ENCODE measurements at places on chromosomes 5 and 9.

GRCh38 chr9:101332362-101332761 is 52.4 kb downstream of the BAAT start:
- no peak for DNase-seq

DNA sequence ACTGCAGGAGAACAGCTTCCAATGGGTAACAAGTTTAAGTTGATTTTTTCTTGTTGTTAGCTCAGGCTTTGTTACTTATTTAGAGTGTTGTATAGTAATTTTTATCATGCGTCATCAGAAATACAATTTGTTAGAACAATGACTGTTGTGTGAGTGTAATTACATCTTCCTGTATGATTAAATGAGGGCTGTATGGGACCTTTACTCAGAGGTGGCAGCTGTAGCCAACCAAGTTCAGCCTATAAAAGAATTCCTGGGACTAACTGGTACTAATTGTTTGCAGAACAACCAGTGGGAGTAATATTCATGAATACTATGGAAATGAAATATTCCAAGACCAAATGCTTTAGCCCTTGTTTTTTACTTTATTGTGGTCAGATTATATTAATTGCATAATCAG is 30.8 kb upstream of the TJP2 start:
- no peak for DNase-seq

DNA sequence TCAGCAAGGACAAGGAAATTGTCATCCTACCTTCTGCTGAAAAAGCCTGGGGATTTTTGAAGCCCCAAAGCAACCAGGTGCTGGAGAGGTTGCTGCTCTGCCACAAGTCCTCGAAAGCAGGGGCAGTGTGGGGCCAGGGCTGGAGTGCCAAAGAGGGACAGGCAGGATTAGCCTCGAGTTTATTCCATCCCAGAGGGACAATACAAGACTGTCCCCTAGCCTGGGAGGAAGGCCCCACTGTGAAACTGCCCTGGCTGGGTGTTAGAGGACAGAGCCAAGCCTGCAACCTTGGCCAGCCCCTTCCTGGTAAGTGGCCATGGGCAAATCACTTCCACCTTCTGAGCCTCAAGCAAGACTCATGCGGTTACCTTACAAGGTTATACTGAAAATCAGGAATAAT is 55.1 kb downstream of the WHRN start:
- no peak for DNase-seq

DNA sequence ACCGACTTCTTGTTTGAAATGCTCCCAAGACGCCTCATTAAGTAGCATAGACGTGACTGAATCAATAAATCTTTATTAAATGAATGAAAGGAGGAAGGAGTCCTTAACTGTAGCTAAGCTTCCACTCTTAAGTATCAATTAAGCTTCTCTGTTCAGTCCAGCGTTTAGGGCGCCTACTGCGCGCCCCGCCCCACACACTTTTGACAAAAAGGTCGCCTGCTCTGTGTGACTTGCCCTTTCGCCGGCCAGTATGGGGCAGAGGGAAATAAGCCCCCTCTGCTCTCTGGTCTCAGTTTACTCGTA is 662 bp upstream of the DOLPP1 start:
- no peak for DNase-seq

GRCh38 chr5:3310541-3311261 is 284.9 kb upstream of the IRX1 start:
- peak; percentile 97 for DNase-seq

GRCh38 chr5:94969174-94969573 is 315.7 kb downstream of the MCTP1 start:
- no peak for DNase-seq

GRCh38 chr9:16182784-16183183 is 629.9 kb downstream of the CCDC171 start:
- DNase-seq = no peak

GRCh38 chr5:18546591-18546990 is 912.3 kb downstream of the TAF11L14 start:
- no peak for DNase-seq
